ENCODE measurements at places on chromosomes 12 and 14. TPM values are rescaled to one million over a fixed set of nuclear protein-coding genes. Genes with fewer than 3 reads are reported as not detected.

BMAL2 gene
- polyA plus RNA-seq, result 1.7 TPM

FGD6 gene
- 2.7 TPM for polyA plus RNA-seq

SRRM4 gene
- polyA plus RNA-seq, result 2.2 TPM

HSPB8 gene
- polyA plus RNA-seq, result 10.2 TPM
